ENCODE measurements at places on chromosomes 7 and 10. TPM values are rescaled to one million over a fixed set of nuclear protein-coding genes. Genes with fewer than 3 reads are reported as not detected.

Gene CCDC3
- 0.36 TPM for total RNA-seq

DNA sequence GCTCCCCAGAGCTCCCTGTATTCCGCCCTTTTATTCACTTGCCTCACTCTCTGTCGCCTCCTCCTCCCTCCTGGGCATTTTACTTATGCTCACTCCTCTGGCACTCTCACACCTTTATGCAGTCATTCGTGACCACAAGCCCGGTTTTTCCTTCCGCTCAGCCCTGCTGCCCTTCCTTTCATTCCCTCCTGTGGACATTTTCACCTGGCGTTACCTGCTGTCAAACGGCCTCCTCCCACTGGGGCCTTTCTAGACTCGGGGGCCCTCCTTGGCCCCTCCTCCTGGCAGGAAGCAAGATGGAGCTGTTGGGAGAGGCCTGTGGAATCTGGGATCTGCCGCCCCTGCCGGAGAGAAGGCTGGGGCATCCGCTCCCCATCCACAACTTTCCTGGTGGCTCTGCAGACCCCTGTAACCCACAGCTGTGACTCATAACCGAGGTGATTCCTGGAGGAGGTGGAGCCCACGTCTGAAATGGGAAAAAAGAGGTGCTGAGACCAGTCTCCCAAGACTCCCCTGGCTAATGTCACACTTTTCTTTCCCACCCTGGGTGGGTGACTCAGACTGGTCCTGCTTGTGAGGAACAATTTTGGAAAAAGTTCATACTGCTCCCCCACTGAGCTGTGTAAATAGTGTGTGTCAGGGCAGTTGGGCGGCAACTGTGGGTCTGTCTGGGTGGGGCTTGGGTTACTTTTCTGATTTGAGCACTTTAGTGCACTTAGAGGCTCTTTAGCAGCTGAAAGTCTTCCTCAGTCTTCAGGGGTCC is 1.2 kb downstream of the VCL start:
- DNase-seq = peak; percentile 86

- peak; percentile 81 for DNase-seq
Observed at GRCh38 chr7:22589641-22590201, 89.7 kb upstream of the STEAP1B start.

Gene OGDHL
- total RNA-seq = 0.18 TPM

DNA sequence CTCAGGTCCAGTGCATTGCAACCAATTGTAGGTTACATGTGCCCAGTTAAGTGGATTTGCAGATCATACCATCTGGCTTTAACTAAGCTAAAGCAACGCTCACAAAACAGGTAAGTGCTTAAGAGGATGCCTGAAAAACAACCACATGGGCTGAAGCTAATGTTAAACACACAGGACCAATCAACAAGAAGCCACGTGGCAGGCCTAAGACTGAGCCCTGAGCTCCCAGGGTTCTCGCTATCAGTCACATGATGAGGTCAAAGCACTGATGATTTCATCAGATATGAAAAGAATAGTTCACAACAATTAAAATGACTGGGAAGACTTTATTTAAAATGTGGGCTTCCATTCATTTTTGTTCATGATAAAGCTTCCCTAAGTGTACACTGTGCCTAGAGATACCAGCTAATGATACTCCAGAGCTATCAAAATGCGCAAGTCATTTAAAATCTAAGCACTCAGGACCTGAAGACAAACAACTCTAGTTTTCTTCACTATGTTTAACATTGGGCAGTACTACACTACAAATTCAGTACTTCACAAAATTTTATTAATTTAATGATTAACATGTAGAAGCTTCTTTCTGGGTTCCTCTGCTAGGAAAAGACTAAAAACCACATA is 90.6 kb downstream of the PIP4K2A start:
- DNase-seq = peak; percentile 18

Gene CPA4
- total RNA-seq = 365 TPM

DNA sequence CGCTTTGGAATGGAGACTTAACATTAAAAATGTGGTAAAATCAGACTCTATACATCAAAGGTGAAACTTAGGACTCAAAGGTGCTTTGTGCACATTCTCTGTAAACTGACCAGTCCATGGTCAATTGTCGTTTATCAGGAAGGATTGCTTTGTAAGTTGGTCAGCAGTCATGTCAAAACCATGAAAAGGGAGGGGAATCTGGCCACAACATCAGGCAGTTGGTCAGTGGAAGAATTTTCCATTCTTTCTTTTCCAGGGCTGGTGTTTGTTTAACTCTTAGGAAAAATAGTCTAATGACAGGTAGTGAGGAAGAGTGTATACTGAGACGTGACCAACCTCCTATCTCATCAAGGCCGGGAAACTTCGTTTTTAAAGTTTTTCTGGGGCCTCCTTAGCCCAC is 226.5 kb downstream of the ADK start:
- no peak for DNase-seq

- DNase-seq = no peak
Observed at GRCh38 chr7:47582764-47583738, 1.1 kb upstream of the TNS3 start.

Gene HOXA10
- total RNA-seq = 0.28 TPM

DNA sequence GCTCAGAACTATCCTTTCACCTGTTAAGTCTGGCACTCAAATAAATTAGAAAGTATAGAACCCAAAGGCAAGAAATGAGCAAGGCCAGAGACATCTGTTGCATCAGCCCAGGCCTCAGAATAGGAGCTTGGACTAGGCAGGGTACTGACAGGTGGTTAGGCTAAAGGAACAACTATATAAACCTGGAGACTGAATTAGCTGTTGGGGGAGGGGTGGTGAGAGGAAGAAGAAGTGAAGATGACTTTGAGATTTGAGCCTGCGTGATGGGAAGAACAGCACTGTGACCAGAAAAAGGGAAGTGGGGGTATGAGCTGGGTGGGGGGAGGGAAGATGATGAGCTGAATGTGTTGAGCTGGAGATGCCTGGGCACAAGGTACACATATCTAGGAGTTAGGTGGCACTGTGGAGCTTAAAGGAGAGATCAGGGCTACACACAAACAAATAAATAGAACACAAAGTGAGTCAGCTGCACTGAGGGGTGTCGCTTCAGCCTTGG is 244.7 kb downstream of the PTEN start:
- DNase-seq = no peak

GRCh38 chr10:75070476-75070875 is 41.0 kb upstream of the SAMD8 start:
- no peak for DNase-seq

DNA sequence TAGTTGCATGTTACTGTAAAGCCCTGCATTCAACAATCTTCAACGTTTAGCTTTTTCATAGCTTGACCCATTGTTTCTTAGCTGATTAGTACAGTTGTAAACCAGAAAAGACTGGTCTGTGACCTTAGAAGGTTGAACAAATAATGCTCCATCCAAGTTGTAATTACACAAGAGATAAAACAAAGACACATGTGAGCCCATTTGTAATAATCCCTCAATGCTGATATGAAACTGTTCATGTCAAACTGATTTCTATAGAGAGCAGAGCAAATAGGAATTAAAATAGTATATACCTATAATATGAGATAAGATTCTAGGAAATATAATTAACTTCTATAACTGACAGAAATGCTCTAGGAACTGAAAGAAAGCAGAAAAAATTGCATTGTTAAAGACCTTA is 94.7 kb upstream of the SLC25A13 start:
- no peak for DNase-seq

Gene SPDYE2
- total RNA-seq = not detected

- DNase-seq = no peak
Observed at GRCh38 chr10:130140425-130140824, 4.2 kb downstream of the GLRX3 start.

- DNase-seq = no peak
Observed at GRCh38 chr10:11357439-11357838, 254.0 kb downstream of the USP6NL start.

GRCh38 chr7:30922596-30922995 is 10.9 kb downstream of the AQP1 start:
- DNase-seq = no peak

DNA sequence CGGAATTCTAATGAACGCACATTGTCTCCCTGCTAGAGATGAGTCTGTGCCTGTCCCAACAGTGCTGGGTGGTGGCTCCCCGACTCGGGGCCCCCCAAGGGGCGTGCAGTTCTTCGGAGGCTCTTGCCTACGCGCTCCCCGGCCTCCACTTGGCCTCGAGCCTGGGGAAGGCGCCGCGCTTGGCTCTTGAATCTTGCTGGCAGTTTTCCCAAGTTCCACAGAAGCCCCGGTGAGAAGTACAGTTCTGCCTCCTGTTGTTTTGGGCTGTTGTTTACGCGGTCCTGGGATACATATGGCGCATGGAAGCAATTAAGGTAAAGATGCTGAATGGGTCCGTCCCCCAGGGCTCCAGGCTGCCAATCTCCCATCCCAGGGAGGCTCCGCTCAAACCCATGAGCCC is 32.6 kb upstream of the UNCX start:
- peak; percentile 29 for DNase-seq

DNA sequence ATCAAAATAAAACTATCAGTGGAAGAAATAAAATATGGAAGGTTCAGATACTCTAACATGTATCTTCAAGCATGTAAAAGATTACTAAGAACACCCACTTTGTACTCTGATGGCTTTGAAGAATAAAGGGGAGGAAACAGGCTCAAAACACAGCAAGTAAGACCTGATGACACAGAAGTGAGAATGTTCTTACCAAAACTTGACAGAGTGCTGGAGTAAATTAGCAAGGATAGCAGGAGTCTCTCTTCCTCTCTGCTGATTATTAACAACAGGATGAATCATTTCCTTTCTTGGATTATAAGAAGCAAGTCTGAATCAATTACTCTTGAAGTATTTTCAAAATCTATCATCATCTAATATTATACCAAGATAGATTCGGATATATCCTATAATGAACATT is 47.5 kb downstream of the GLI3 start:
- peak; percentile 38 for DNase-seq

Gene WIPF3
- total RNA-seq = not detected

GRCh38 chr7:17013204-17013603 is 131.4 kb upstream of the AGR3 start:
- peak; percentile 35 for DNase-seq

Gene OPN1SW
- total RNA-seq = not detected

DNA sequence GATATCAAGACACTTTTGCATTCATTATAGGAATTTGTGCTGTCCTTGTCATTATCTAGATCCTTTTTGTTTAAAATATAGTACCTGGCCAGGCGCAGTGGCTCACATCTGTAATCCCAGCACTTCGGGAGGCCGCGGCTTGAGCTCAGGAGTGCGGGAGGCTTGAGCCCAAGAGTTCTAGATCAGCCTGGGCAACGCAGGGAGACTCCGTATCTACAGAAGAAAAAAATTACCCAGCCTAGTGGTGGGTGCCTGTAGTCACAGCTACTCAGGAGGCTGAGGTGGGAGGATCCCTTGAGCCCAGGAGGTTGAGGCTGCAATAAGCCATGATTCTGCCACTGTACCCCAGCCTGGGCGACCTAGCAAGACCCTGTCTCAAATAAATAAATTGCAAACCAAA is 621 bp upstream of the MORN4 start:
- no peak for DNase-seq

Gene ACHE
- total RNA-seq = not detected

DNA sequence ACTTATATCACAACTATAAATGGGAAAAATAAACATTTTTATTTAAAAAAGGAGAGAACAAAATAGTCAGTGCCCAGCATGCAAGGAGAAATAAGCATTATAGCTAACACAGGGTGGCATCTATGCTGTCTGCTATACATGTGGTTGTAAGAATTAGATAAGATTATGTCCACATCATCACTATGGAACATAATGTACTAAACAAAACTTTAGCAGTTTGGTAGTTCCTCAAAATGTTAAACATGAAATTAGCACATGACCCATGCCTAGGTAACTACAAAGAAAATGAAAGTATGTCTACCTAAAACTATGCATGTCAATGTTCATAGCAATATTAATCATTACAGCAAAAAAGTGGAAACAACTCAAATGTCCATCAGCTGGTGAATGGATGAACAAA is 28.7 kb upstream of the RUFY2 start:
- DNase-seq = no peak

- DNase-seq = no peak
Observed at GRCh38 chr7:98974906-98975816, 96.8 kb downstream of the TRRAP start.

Gene UCN3
- total RNA-seq = not detected

GRCh38 chr10:78980354-78980753 is 88.4 kb upstream of the ZMIZ1 start:
- no peak for DNase-seq

DNA sequence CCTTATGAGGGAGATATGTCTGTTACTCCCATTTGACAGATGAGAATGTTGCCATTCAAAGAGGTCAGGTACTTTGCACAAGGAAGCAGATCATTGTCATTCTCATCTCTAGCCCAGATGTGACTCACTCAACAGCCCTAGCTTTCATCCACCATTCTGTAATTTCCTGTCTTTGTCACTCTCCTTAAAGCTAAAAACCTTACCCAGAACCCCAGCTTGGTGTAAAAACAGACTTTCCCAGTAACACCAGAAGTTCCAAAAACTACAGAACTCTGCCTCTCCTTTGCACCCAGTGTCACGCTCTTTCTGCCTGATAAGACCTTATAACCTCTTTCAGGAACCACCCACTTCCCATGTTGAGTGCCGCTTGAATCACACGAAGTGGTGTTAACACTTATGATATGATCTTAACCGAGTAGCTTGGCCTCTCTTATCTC is 89.1 kb upstream of the SP4 start:
- DNase-seq = no peak

DNA sequence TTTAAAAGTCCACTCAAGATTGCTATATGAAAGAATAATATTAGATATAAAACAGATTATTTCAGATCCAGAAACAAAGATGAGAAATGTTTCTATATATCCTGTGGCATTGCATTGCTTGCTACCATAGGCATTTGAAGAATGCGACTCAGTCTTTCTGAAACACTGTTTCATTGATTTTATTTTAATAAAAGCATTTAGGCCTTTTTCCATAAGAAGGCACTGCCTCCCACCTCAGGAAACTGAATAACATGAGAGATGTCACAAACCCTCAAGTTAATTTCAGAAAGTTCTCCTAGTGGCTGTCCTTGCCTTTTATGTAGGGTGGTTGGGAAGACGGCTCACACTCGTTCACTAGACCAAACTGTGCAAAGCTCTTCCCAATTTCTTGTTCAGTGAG is 23.3 kb downstream of the PRPS1L1 start:
- peak; percentile 17 for DNase-seq

GRCh38 chr7:38107486-38107893 is 70.6 kb upstream of the STARD3NL start:
- peak; percentile 35 for DNase-seq

Gene CCNJ
- 10.0 TPM for total RNA-seq

Gene WNT16
- total RNA-seq = 1.7 TPM

GRCh38 chr7:3879355-3880075 is 578.5 kb downstream of the SDK1 start:
- DNase-seq = no peak

Gene APBB1IP
- total RNA-seq = not detected

All from IMR-90 (cell line).